Stimulated activated CD4-positive, alpha-beta T cell treated with anti-CD3 and anti-CD28 coated beads, Interleukin-12 subunit alpha, Interleukin-12 subunit beta, amount 100 ng/mL, for 24 hours (primary cell): ENCODE measurements at places on chromosomes 7 and 10.

DNA sequence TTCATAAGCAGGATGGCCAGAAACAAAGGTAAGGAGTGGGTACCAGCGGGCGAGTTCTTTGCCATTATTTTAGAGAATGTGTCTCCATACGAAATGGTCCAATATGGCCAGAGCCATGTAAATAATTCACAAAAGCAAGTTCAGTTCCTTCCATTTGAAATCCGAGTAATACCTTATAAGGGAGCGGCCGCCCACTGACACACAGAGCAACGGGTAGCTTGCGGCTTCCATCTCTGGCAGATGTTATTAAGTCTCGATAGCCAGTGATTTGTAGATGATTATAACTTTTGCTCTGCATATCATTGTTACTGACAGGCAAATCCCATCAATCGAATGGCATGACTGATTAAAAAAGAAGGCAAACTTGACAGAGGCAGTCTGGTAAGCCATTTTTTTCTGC is 63.2 kb downstream of the GFRA1 start:
- no peak for DNase-seq

- no peak for DNase-seq
Observed at GRCh38 chr10:14282276-14282675, 48.4 kb downstream of the FRMD4A start.

GRCh38 chr7:1770331-1770730 is 100.3 kb downstream of the ELFN1 start:
- DNase-seq: no peak

DNA sequence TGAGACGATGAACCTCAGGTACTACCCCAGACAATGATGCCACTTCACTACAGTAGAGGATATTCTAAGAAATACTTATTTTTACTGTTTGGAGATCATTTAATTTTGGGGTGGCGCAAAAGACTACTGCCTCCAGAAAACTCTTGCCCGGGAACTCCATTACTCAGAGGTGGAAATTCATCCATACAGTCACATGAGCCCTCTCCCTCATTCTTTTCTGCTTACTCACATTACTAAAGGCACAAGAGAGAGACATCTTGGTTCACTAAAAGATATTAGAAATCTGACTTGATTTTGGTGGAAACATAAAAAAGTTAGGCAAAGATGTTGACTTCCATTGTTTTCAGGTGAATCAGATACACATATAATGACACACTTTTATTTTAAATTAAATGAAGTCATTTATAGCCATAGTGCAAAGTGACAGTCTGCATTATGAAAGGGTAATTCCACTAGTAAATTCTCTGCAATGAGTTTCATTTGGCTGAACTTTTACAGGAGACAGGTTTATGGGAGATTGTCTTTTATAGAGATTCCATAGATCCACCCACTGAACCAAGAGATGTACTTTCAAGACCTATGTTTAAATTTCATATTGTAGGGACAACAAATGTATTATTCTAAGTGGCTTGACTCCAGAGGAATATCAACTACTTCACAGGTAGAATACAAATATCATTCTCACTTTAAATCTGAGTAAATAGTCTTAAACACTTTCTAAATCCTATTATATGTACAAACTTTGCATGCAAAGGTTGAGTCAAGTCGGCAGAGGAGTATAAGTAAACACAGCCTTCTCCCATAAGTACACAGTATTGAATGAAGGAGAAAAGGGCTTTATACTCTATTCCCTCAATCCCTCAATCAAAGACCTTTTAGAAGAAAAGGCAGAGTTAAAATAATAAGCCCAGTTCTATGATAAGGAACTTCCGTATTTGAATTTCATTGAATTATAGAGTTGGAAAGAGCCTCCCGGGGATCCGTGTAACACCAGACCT is 18.8 kb downstream of the NEBL start:
- no peak for DNase-seq

GRCh38 chr10:6409971-6410643 is 170.0 kb downstream of the PRKCQ start:
- DNase-seq: no peak

GRCh38 chr10:34403512-34403911 is 411.6 kb downstream of the PARD3 start:
- no peak for DNase-seq

GRCh38 chr10:119291223-119291900 is 84.0 kb downstream of the GRK5 start:
- DNase-seq: no peak

GRCh38 chr10:111944331-111944730 is 239.2 kb downstream of the GPAM start:
- DNase-seq: no peak

DNA sequence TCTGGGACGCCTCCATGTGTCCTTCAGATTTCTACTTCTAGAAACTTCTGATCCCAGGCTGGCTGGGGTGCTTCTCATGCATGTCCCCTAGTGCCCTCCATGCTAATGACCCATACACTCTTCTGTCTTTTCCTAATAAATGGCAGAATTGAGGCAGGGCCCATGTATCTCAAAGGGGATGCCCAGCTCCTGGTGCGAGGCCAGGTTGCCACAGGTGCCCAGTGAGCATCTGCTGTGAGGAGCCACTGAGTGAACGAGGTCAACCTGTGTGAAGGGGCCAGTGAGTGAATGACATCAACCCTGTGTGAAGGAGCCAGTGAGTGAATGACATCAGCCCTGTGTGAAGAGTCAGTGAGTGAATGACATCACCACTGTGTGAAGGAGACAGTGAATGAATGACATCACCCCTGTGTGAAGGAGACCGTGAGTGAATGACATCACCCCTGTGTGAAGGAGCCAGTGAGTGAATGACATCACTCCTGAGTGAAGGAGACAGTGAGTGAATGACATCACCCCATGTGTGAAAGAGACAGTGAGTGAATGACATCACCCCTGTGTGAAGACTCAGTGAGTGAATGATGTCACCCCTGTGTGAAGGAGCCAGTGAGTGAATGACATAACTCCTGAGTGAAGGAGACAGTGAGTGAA is 478.9 kb downstream of the PTPRN2 start:
- no peak for DNase-seq

DNA sequence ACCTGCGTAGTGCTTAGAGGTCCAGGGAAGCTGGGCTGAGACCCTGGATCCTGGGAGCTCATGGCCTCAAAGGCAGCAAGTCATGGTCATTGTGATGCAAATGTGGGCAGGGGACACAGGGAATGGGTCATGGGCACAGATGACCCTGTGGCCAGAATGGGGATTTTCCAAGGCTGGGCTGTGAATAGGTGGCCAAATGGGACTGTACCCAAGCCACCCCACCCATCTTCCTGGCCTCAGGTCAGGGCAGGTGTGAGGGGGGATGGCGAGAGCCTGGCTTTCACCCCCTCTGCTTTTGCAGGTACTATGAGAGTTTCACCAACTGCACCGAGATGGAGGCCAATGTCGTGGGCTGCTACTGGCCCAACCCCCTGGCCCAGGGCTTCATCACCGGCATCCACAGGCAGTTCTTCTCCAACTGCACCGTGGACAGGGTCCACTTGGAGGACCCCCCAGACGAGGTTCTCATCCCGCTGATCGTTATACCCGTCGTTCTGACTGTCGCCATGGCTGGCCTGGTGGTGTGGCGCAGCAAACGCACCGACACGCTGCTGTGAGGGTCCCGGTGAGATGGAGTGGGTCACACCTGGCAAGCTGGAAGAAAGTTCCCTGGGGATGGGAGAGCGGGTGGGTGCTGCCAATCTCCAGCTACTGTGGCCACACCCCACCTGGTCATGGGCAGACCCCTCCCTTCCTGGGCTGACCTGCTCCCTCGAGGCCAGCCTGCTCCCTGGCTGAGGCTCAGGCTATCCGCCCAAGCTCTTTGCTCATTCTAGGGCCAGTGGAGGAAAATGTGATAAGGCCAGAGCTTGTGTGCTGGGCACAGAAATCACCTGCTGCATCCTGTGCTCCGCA is 25.5 kb downstream of the RAMP3 start:
- DNase-seq: no peak

DNA sequence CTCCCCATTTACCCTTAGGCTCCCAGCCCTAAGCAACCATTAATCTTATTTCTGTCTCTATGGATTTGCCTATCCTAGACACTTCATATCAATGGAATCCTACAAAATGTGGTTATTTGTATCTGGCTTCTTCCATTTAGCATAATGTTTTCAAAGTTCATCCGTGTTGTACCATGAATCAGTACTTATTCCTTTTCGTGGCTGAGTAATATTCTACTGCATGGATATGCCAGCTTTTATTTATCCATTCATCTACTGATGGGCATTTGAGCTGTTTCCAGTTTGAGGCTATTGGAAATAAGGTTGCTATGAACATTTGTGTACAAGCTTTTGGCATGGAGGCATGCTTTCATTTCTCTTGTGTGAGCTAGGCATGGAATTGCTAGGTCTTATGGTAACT is 121.1 kb downstream of the WDR11 start:
- no peak for DNase-seq

GRCh38 chr10:101304316-101304715 is 49.6 kb upstream of the BTRC start:
- DNase-seq: no peak

DNA sequence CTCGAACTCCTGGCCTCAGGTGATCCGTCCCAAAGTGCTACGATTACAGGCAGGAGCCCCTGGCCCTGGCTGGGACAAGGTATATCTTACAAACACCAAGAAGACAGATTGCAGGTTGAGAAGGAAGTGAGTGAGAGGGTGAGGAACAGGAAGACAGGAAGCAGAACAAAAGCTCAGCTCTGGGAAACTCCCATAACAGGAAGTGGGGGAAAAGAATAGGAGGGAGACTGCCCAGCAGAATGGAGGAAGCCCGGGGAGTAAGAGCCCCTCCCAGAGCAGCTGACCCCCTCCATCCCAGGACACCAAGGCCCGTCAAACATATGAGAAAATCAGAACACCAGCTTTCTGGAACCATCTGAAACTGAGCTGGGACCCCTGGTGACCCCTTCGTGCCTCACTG is 2.9 kb downstream of the TECPR1 start:
- DNase-seq: no peak

DNA sequence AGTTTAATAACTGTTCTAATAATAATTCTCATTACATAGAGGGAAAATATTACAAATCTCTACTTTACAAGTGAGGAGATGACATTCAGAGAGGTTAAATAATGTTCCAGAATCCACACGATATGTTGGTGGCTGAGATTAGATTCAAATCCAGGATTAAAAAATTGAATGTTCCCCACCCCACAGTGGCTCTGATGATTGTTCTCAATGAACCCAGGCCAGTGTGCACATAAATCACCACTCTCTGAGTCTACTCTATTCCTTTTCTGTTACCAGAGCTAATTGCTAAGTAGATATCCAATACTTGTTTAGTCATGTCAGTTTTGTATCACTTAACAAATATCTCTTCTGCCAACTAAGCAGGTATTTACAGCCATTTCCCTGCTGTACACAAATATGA is 281.0 kb downstream of the ABCA13 start:
- no peak for DNase-seq

DNA sequence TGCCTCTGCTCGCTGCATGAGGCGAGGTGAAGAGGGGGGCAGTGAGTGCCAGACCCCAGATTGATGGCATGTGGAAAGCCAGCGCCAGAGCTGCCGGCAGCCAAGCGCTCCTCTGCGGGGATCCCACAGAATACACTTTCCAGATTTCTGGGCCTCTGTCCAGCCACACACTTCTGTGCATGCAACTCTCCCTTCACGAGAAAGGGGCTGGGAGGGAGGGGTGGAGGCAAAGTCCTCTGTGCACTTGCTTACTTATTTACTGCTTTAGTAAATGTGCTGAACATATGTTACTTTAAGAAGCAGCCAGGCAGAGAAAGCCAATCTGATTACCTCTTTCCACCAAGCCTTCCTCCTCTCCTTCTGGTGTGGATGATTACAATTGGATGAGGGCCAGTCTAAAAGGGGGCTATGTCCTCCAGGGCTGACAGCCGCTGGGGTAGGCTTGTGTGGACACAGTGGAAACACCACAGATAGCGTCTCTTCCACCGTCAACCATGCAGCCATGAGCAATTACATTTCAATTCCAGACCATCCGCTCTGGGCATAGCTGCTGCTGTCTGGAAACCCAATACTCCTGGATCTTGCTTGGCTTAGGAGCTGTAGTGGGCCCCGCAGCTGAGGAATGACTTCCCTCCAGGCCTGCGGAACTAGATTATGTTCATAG is 322.8 kb upstream of the ANKRD30A start:
- no peak for DNase-seq

- DNase-seq: no peak
Observed at GRCh38 chr7:33558549-33559323, 346.6 kb upstream of the BMPER start.

- no peak for DNase-seq
Observed at GRCh38 chr7:74499835-74500388, 46.2 kb downstream of the GTF2IRD1 start.

- DNase-seq: no peak
Observed at GRCh38 chr10:13848520-13849445, 262.0 kb downstream of the PRPF18 start.

- DNase-seq: no peak
Observed at GRCh38 chr10:119976421-119976820, 83.9 kb downstream of the SEC23IP start.

- DNase-seq: no peak
Observed at GRCh38 chr10:72883861-72884260, 9.7 kb upstream of the OIT3 start.

- DNase-seq: no peak
Observed at GRCh38 chr10:110558041-110558440, 9.5 kb upstream of the SMC3 start.
